Left hindlimb (tissue), 1 donor: ENCODE measurements at places on chromosomes 7 and 10.
A peak's percentile ranks its signal among the peaks of the same experiment; 100 is the strongest.

- DNase-seq = no peak
Measured at GRCh38 chr7:140694592-140694991, 1.9 kb upstream of the NDUFB2 start.

DNA sequence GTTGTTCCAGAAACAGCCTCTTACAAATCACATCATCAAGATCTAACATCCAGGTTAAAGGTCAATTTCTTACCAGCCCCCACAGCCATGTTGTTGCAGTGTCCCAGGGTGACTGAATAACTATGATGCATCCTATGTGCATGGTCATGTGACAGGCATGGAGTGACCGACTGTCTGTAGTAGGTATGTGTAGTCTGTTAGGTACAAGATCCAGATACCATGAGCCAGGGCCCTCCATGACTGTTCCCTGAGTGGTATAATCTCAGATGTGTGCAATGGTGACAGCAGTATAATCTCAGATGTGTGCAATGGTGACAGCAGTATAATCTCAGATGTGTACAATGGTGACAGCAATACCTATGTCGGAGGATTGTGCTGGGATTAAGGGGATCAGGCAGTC is 8.8 kb downstream of the CDHR3 start:
- DNase-seq = no peak

DNA sequence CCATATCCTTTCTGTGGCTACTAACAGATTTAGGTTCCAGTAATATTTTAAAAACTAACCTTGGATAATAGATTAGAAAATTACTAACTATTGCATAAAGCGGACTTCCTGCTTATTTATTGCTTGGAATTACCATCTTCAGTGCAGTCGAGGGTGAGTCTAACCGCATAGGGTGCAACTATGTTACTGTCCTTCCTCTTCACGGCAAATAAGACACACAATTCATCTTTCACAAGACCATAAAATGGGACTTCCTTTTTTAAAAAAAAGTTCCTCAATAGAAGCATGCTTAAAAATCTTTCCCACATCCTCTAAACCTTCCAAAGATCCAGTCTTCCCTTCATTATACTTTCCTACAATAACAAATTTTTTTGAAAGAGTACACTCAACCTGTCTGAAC is 2.1 kb downstream of the SLC25A40 start:
- DNase-seq = no peak

DNA sequence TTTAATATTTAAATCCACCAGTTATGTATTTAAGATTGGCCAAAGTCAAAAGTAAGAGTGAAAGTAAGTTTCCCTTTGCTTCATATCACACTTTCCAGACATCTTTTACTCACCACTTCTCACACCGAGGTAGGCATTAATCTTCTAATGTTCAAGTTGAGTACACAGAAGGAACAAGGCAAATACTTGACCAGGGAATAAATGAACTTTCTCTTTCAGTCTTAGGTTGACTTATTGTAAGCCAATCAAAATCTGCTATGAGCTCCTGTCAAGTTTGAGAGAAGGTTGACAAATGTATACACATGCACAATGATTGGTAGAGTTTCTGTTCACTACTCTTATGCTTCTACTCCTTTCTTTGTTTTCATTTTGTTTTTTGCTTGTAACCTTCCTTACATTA is 842.5 kb downstream of the REEP3 start:
- DNase-seq = no peak

DNA sequence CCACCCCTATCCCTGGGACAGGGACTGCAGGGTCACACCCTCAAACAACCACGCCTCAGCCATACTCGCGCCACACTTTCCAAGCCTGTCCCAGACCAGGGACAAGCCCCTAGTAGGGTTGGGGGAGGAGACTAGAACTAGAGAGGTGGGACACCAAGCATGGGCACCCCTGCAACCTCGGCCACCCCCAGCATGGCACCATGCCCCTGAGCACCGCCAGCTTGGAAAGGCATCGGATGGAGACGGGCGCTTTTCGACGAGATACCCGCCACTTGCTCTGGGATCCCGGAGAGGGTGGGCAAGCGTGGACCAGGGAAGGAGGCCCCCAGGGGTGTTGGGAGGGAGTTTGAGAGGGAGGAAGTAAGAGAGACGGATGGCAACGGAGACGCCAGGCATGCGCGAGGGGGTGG is 13.1 kb upstream of the KMT2E start:
- no peak for DNase-seq

DNA sequence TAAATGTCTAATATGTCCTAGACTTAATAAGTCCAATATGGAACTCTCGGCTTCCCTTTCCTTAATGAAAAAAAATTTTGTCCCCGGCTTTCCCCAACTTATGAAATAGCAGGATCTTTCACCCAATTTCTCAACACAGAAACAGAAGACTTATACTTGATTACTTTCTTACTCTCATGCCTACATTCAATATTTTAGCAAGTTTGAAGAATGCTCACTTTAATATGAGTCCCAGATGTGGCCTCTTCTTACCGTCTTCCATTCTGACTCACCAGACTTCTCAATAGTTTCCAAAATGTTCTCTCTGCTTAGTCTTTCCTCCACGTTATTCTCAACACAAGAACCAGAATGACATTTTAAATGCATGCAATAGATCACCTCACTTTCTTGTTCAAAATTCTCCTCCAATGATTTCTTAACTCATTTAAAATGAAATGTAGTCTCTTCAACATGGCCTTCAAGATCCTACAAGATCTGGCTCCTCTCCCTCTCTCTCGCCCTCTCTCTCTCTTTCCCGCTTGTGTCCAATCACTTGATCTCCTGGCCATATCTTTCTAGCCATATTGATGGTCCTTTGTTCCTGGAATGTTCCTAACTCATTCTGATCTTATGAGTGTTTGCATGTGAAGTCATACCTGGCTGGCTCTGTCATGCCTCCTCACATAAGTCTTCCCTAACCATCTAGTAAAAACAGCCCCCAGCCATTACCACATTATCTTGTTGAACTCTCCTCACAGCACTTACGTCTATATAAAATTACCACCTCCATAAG is 119.7 kb upstream of the FAM3C start:
- no peak for DNase-seq

DNA sequence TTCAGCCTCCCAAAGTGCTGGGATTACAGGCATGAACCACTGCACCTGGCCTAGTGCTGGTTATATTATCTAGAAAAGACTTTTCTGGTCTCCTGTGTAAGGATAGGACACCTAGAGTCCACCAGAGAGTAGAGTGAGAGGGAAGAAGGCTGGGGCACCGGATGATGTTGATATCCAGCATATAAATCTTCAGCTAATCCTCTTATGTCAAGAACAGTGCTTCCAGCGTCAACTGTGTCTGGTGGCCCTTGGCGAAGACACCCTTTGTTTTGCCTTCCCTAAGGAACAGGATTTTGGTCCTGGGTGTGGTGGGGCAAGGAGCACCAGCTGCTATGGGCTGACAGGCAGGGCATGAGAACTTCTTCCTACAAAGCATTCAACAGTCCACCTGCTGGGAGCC is 16.3 kb upstream of the INMT start:
- no peak for DNase-seq

DNA sequence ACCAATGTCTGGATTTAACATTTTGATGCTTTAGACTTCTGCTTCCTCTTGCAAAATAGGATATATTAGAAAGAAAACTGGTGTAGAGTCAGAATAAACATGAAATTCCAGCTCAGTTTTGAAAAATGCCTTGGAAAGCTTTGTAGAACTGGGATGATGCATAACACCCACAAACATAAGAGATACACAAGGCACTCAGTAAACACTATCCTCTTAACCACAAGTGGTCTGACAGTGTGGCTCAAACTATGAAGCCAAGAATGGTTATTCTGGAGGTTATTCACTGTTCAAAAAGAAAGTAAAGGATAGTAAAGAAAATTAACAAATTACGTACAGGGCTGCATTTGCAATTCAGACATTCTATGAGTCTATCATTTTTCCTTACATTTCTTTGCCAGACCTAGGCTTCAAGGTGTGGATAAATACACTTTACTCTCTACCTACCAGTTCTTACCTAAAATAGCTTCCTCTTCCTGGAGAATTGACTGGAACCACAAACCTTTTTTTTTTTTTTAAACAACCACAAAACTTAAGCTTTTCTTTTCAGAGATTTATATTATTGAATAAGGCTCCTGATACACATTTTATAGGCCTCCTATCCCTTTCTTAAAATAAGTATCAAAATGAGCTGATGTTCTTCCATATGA is 9.0 kb upstream of the RSBN1L start:
- no peak for DNase-seq

- no peak for DNase-seq
Measured at GRCh38 chr7:84157171-84157570, 37.4 kb downstream of the SEMA3A start.

- no peak for DNase-seq
Measured at GRCh38 chr10:35251373-35252100, 84.8 kb upstream of the CCNY start.

- DNase-seq = no peak
Measured at GRCh38 chr10:5611899-5612680, 54.3 kb downstream of the ASB13 start.

DNA sequence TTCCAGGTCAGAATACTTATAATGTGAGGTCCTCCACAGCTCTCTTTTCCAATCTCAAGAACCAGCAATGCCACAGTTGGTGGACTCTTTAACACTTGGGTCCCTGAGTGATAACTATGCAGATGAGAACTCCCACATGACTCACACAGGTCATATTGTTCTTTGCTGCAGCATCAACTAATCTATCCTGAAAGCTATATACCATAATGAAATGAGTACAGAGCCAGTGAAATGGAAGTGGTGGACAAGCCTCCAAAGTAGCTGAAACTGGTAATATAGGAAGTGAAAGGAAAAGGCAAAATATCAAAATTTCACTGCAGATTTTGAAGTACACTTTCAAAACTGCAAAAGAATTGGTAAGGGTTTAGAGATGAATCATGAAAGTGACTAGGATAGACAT is 45.6 kb downstream of the SORCS1 start:
- DNase-seq = no peak

DNA sequence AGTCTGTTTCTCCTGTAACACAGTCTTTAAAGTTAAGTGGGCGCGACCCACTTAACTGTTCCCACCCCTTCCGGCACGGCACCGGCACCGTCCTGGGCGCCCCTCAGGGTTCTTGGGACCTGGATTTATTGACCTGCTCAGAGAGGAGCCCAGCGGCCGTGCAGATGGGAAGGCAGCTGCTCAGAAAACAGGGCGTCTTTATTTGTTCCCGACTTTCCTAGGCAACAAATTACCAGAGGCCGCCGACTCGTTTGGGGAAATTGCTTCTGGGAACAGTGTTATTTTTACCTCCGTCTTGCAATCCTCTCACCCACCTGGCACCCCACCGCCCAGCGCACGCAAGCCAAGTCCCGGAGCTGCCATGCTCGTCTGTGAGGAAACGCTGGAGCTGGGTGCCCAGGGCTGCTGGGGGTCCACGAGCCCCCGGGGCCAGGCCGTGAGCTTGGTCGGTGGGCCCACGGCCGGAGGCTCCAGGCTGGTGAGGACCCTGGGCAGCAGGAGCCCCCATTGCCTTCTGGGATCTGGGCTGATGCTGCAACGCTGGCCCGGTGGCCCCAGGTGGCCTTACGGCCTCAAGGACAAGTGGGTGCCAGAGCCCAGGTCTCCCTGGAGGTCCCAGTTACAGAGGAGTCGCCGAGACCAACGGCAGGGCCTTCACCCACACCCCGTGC is 14.9 kb upstream of the ADGRA1 start:
- DNase-seq = peak; percentile 52

DNA sequence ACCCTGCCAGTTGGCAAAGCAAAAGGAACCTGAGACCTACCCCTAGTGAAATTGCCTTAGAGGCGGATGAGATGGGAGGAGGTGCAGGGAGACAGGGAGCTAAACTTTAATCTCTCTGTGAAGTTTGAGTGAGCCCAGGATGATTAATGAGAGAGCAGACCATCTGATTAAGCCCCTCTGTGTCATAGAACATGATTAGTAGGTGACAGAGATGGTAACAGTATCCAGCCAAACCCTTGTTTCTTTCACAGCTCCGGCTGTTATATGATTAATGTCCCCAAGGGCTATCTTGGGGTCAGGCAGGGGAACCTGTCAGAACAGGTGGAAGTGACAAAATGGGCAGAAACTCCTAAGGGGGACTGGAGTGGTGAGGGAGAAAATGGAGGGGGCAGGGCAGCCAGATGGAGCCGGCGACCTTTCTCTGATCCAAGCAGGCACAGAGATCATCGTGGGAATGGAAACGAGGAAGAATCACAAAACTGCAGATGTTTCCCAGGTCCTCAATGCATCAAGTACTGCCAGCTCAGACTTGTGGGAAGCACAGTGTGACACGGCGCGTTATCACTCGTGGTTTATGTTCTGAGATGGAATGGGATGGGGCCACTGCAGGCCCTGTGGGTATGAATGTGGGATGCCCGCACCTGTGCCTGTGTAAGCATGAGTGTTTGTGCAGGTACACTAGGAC is 684.2 kb downstream of the LRMDA start:
- no peak for DNase-seq

- DNase-seq = no peak
Measured at GRCh38 chr7:47281161-47281560, 300.8 kb downstream of the TNS3 start.

- no peak for DNase-seq
Measured at GRCh38 chr7:129998446-129998845, 45.7 kb upstream of the UBE2H start.

GRCh38 chr10:6771331-6771730 is 191.3 kb upstream of the PRKCQ start:
- no peak for DNase-seq

GRCh38 chr7:47743965-47744591 is 162.2 kb upstream of the TNS3 start:
- no peak for DNase-seq

DNA sequence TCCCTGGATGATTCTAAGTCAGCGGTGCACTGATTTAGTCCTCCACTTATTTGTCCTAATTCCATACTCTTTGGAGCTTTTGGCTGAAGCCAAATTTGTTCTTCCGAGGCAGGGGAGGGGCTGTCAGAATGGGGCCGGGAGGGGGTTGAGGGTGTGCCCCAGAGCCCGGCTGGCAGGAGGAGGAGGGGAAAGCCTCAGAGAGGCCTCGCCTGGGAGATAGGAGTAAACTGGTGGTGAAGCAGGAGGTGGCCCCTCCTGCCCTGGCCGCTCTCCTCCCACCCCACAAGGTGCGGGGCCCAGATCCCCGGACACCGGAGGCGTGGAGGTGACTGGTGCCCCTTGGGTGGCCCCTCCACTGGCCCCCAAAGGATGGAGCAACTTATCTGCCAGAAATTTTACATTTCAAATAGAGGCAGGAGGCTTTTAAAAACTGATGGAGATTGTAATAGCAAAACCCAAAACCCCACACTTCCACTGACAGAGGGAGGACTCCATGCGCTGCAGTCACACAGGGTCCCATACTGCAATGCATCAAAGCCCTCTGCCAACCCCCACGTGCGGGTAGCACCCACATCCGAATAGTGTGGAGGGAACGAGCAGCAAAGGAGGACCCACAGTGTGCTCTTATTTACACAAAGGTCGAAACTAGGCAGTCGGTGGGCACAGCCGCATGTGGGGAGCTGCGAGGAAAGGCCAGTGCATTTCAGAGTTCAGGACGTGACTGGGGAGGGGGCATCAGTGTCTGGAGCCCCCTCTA is 61.9 kb downstream of the CAMK2B start:
- DNase-seq = peak; percentile 61

DNA sequence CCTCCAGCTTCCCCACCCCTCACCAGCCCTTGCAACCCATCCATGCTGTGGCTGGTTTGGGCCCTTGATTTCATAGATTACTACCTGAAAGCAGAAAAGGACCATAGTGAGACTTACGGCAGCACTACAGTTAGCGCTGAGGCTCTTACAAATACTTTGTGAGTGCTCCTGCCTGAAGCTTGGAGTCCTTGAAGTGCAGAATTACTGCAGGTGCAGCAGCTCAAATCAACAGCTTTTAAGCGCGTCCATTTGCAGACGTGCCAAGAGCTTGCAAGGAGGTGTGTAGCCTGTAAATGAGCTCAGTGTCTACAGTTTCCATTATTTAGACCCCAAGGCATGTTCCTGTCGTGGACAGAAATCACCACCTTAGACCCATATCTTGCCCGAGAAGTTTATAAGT is 103.0 kb downstream of the CELF2 start:
- DNase-seq = no peak
